Mononuclear cell (primary cell): ENCODE measurements at places on chromosomes 13 and 19. TPM values are rescaled to one million over a fixed set of nuclear protein-coding genes. Genes with fewer than 3 reads are reported as not detected.

PABPC3 gene
- 0.84 TPM for total RNA-seq

CD33 gene
- total RNA-seq, result 24.5 TPM

CDC42EP5 gene
- total RNA-seq, result not detected

LIN37 gene
- total RNA-seq, result 1.9 TPM

PCDH8 gene
- not detected for total RNA-seq

GPR183 gene
- total RNA-seq, result 991 TPM

GJB2 gene
- total RNA-seq, result 3.4 TPM

CD22 gene
- total RNA-seq, result 50.4 TPM

KLK15 gene
- not detected for total RNA-seq

ZNF574 gene
- 21.5 TPM for total RNA-seq

TMEM255B gene
- 0.84 TPM for total RNA-seq

ZNF557 gene
- 25.6 TPM for total RNA-seq
